ENCODE measurements at places on chromosomes 4 and X. TPM values are rescaled to one million over a fixed set of nuclear protein-coding genes. Genes with fewer than 3 reads are reported as not detected.

DNA sequence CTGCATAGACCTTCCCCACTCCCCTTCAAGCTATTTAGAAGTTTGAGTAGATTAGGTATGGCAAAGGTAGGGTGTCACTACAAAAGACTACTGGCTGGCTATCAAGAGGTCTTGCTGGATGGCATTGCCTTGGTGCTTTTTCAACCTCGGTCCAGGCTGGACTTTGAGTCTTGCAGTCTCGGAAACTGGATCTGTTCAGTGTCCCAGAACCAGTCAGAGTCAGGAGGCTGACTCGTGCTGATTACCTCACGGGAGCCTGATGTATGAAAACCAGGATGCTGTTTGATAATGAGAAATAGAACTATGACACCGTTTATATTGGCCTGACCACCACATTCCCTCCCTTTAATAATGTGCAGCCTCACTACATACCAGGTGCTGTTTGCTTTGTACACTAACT is 2.7 kb upstream of the PHKA1 start:
- no peak for DNase-seq

DNA sequence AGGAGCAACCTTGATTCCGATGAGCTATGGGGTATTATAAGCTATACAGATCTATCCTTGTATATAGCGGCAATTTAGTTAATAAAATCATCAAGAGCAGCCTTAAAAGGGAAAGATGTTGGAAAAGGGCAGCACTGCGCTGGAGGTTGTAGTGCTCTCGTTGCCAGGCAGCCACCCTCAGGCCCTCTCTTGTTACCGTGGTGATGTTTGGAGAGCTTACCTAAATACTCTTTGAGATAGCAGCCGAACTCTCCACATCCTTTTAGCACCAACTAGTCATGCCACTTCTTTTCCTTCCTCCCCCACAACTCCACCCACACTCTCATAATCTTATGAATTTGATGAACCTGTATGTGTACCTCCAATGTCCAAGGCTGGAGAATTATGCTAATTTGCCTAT is 3.8 kb upstream of the RADX start:
- no peak for DNase-seq

GRCh38 chr4:184408021-184408683 is 66.2 kb downstream of the IRF2 start:
- no peak for DNase-seq

- DNase-seq: no peak
Measured at GRCh38 chr4:132646186-132646585, 502.9 kb upstream of the PCDH10 start.

DNA sequence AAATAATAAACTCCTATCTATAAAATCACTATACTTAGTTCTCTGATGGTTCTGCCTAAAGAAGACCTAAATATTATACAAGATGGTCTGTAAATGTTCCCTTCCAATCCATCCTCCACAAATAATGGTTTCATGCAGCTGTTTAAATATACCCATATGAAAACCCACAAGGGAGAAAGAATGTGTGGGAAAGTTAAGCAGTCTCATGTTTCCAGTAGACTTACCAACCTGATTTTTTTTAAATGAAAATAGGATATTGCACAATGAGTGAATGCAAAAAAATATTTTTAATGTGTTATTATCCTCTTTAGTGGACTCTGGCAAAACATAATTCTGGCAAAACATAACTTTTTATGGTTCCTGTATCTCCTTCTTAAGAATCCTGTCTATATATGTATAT is 23.3 kb downstream of the CAMK2D start:
- no peak for DNase-seq

GRCh38 chr4:124873361-124874171 is 161.0 kb upstream of the ANKRD50 start:
- DNase-seq: no peak

- DNase-seq: no peak
Measured at GRCh38 chr4:128812442-128813235, 3.1 kb downstream of the JADE1 start.

GRCh38 chrX:145881175-145881995 is 63.8 kb downstream of the SLITRK2 start:
- DNase-seq: no peak

Gene FGF2
- 12.2 TPM for total RNA-seq

Gene SPIN3
- total RNA-seq: 31.8 TPM

Measured in frontal cortex (tissue), 4 donors.